ENCODE measurements at places on chromosomes 3 and 15.

DNA sequence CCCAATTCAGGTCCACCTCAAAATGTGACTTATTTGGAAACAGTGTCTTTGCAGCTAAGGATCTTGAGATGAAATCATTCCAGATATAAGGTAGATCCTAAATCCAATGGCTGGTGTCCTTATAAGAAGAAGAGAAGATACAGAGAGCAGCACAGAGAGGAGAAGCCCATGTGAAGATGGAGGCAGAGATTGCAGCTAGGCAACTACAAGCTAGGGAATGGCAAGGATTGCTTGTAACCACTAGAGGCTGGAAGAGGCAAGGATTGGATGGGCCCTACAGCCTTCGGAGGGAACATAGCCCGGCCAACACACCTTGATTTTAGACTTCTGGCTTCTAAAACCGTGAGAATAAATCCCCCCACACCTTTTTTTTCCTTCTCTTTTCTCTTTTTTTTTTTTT is 38.5 kb downstream of the SYN2 start:
- DNase-seq: no peak

DNA sequence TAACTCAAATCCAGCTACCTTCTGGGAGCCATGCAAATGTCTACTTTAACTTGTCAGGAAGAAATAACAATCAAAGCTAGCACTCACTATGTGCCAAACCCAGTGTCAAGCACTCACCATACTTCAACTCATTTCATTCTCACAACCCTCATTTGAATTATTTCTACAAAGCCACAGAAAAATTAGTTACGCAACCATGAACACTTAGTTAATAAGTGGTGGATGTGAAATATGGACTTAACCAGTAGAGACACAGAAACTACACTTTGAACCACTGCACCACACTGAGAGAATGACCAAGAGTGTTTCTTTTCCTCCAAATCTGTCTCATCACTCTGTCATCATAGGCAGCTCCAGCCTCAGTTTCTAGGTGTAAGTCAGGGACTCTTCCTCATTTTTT is 91.0 kb upstream of the MBNL1 start:
- no peak for DNase-seq

- peak; percentile 88 for DNase-seq
These were observed 34.0 kb upstream of the DUSP7 start for GRCh38 chr3:52090131-52090932.

- DNase-seq: no peak
These were observed 22.1 kb upstream of the SLC28A1 start for GRCh38 chr15:84862214-84862975.

DNA sequence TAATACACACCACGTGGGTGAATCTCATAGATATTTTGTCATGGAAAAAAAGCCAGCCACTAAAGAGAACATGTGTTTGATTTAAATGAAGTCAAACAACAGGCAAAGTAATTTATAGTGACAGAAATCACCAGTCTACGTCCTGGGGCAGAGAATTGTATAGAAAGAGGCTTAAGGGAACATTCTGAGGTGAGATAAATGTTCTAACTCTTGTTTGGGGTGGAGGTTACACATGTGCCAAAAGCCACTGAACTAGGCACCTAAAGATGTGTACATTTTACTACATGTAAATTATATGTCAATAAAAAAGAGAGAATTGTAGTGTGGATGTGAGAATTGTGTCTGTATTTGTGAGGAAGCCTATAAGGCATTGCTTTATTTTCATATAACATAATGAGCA is 184.9 kb downstream of the NEK10 start:
- DNase-seq: no peak

DNA sequence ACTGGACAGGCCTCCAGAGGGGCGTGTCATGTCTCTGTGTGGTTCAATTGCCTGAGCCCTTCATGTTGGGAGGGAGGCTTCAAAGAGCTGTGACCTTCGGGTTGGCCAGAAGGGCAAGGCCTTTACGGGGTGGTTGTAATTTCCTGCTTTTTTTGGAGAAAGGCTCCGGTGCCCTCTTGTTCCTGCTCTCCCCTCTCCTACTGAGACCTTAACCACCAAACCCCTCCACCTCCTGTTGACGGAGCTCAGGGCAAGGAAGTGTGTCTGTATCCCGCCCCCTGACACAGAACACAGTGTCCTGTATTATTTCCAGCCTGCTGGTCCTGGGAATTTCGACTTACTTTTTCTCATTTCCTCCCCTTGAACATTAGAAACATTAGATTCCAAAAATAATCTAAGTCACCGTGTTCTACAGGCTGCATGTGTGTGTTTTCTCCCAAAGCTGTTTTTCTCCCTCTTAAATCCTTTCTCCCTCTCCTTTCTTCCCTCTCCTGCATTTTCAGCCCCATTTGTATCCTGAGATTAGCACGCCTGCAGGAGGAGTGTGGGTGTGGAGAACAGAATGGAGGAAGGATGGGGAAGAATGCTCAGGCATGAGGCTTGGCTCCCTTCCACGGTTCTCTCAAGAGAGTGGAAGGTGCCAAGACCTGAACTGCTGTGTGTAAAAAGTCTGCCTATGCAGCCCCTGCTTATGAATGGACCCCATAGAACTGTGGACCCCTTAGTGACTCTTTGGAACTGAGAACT is 285.4 kb upstream of the ROPN1 start:
- DNase-seq: peak; percentile 62

DNA sequence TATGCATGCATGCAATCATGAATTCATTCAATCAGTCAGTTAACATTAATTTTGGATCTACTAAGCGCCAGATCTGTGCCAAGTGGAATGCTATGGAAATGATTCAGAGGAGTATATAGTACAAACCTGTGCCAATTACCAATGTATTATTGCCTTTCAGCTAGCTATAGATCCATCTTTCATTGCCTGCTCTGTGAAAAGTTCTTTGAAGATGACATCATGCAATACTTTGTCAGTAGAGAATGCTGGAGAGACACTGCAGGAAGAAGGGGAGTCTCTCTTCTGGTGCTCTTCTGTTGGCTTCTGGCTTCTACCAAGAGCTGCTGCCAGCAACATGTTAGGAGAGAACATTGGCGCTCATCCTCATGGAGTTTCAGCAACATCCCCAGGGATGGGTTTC is 81.0 kb upstream of the LMCD1 start:
- DNase-seq: no peak

- DNase-seq: no peak
These were observed 81.6 kb upstream of the GALNT15 start for GRCh38 chr3:16092923-16093322.

DNA sequence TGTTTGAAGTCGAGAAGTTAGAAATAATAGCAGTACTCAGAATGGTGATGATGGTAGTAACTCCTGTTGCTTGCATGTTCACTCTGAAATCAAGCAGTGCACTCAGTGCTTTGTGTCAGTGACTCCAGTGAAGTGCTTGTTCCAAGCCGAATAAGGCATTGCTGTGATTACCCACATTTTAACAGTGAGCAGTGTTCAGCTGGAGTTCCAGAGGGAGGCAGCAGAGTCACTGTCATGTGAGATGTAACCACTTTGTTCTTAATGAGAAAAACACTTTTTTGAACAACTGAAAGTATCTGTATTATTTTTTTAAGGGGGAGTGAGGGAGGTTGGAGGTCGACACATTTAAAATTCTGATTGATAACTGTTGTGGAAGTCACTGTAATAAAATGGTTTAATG is 3.7 kb downstream of the MDFIC2 start:
- DNase-seq: no peak

- no peak for DNase-seq
These were observed 42.5 kb upstream of the SPTSSB start for GRCh38 chr3:161413855-161414210.

GRCh38 chr3:2861120-2861519 is 249.1 kb downstream of the IL5RA start:
- DNase-seq: no peak

DNA sequence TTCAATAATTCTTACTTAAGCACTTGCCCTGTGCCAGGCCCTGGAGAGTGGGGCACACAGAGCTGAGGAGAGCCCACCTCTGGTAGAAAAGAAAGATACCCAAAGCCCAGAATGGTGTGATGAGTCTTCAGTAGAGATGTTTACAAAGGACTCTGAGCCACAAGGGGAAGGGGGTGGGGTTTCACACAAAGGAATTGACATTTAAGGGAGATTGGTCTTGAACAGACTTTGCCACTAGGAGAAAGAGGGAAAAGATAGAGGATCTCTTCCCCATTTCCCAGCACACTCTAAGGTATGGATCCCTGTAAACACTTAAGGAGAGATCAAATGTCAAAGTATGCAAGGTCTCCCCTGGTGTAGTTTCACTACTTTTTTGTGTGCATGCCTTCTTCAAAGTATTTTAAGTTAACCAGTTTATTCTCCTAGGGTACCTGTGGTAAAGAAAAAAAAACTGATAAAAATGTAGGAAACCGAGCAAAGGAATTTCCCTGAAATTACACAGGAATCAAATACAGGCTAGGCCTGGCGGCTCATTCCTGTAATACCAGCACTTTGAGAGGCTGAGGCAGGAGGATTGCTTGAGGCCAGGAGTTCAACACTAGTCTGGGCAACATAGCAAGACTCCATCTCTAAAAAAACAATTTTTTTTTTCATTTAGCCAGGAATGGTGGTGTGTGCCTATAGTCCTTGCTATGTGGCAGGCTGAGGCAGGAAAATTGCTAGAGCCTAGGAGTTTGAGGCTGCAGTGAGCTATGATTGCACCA is 117.6 kb upstream of the SKOR1 start:
- no peak for DNase-seq

- no peak for DNase-seq
These were observed 248.6 kb downstream of the ATP8B4 start for GRCh38 chr15:49870472-49870871.

DNA sequence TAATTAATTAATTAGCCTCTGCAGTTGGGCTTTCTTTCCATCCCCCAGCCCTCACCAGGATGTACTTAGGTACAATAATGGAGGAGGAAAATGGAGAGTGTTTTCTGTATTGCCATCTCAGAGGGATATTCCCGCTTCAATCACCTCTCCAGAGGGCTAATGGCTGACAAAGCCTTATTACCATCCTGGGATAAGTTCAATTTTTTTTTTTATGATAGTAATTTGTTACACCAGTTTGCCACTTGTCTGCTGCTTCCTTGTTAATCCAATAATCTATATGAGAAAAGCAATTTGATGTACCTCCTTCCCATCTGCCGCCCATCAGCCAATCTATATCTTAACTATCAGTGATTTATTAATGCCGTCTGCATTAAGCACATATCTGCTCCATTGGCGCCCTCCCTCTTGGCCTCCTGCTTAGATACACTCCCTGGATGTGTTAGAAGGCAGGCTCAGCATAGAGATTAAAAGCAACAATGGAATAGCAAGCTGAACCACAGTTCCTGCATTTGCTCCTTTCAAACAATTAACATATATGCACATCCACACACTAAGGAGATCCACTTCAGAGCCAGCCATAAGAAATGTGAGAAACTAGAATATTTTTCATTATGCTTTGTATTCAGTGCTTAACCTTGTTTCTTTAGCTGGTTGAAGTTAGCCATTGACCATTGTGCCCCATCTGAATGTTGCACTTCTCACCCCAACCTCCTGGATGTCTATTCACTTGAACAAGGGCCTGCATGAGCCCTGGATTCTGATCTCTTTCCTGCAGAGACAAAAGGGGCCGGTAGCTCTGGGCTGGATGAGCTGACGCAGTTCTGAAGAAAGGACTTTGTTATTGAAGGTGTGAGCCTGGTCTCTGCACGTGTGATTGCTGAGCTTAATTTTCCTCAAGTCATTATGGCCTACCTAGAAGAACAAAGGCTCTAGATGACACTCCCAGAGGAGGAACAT is 237.3 kb upstream of the GAP43 start:
- no peak for DNase-seq

DNA sequence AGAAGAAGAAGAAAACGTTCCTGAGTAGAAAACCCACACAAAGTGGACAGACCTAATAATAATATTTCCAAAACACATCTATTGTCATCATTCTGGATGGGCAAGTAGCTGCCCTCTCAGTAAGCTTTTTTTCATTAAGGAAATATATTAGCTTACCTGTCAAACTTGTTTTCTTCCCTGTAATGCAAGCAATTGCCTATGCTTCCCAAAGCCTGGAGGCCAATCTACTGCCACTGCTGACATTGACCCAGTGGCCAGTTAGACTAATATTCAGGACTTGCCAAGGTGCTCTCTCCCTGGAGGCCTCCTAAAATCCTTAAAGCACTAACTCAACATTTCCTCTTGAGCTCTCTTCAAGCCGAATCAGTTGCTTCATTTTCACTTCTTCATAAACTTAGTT is 86.7 kb downstream of the TAMM41 start:
- no peak for DNase-seq

DNA sequence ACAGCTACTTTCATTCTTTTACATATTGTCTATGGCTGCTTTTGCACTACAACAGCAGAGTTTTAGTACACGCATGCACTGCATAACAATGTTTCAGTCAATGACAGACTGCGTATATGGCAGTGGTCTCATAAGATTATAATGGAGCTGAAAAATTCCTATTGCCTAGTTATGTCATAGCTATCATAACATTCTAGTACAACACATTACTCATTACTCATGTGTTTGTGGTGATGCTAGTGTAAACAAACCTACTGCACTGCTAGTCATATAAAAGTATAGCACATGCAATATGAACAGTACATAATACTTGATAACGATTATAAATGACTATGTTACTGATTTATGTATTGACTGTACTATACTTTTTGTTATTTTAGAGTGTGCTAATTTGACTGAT is 47.9 kb downstream of the QTRT2 start:
- no peak for DNase-seq

- DNase-seq: no peak
These were observed 60.2 kb downstream of the TLNRD1 start for GRCh38 chr15:81060907-81061306.

DNA sequence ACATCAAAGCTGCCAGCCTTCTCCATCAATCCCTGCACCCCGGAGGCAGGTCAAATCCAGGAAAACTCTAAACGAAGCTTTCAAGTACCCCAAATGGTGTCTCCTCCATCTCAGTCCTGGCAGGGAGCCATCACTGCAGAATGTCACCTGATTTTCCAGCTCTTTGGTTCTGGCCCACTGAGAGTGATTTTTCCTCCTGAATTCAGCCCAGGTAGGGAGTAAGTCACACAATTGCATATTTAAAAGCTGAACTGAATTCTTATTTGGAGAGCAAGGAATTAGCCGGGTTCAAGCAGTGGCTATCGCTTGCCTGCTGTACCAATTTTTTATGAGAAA is 5.3 kb downstream of the RFTN1 start:
- no peak for DNase-seq

DNA sequence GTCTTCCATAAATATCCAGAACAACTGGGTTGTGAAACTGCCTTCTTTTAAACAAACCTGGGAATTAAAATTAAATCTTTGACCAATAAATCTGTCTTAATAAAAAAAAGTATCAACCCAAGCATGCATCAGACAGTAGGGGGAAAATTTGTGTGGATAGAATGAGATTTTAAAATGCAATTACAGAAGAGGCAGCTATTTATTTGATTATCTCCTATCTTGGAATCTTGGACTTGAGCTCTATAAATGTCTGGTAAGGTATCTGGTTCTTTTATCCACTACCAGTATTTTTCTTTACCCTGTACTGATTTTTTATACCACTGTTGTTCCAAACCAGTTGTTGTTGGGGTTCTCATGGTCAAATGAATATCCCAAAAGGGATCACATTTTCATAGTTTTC is 157.6 kb upstream of the VEPH1 start:
- no peak for DNase-seq

All from aorta (tissue), 5 donors.